ENCODE measurements at places on chromosomes 16 and 17.

DNA sequence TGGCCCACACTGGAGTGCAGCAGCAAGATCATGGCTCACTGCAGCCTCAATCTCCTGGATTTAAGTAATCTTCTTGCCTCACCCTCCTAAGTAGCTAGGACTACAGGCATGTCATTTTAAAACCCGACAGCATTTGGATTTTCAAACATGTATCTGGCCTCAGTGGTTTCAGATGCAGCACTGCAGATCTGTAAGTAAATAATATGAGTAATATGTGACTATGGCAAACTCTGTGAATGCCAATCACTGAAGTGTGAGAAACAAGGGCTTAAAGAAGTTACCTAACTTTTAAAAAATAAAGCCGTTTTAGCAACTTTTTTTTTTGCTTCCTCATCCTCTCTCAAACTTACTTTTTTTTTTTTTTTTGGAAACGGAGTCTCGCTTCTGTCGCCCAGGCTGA is 11.9 kb downstream of the CEP20 start:
- DNase-seq: peak; percentile 34

DNA sequence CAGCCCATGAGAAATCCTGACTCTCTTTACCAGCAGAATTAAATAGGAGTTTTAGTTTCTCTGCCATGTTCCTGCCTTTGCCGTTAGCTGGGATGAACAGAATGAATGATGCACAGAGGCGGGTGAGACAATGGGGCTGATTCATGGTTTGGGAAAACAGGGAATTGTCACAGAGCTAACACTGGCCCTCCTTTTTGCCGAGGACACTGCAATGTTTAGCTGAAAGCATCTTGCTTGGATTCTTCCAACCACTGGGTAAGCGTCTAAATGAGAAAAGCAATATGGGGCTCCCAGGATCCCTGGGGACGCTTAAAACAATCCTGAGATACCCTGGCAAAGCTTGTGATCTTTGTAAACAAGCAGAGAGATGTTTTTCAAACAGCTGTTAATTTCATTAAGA is 12.8 kb upstream of the PAFAH1B1 start:
- no peak for DNase-seq

DNA sequence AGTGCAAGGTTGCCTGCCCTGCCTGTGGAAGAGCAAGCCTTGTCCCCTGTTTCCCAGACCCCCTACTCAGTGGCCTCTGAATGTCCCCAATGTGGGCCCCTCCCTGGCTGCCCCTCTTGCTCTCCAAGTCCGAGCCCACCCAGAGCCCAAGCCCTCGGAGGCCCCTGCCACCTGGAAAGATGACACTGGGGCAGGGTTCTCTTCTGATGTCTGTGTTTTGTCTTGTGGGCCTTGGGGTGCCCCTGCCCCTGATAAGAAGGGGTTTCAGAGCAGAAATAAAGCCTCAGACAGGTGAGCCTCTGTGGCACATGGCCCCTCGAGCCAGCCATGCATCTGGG is 85.4 kb upstream of the CBX4 start:
- DNase-seq: no peak

- peak; percentile 91 for DNase-seq
Measured at GRCh38 chr16:14364386-14365199, 265.5 kb downstream of the PARN start.

- DNase-seq: peak; percentile 68
Measured at GRCh38 chr16:56513972-56514371, 5.9 kb downstream of the BBS2 start.

DNA sequence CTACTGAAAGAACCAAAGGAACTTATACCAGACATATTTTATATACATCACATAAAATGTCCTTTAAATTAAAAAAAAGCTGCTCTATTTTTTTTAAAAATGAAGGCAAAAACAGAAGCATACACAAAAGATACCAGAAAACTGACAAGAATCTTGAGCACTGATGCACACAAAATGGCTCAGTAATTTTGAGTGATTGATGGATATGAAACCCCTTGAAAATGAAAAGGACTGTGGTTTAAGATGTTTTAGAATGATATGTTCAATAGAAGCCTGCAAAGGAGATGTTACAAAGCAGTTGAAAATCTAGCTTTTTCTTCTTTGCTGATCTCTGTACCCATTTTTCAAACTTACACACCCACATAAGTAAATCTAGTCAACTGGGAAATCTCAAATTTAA is 2.7 kb downstream of the C16orf87 start:
- DNase-seq: no peak

GRCh38 chr17:18182978-18183333 is 672 bp upstream of the ALKBH5 start:
- DNase-seq: no peak

DNA sequence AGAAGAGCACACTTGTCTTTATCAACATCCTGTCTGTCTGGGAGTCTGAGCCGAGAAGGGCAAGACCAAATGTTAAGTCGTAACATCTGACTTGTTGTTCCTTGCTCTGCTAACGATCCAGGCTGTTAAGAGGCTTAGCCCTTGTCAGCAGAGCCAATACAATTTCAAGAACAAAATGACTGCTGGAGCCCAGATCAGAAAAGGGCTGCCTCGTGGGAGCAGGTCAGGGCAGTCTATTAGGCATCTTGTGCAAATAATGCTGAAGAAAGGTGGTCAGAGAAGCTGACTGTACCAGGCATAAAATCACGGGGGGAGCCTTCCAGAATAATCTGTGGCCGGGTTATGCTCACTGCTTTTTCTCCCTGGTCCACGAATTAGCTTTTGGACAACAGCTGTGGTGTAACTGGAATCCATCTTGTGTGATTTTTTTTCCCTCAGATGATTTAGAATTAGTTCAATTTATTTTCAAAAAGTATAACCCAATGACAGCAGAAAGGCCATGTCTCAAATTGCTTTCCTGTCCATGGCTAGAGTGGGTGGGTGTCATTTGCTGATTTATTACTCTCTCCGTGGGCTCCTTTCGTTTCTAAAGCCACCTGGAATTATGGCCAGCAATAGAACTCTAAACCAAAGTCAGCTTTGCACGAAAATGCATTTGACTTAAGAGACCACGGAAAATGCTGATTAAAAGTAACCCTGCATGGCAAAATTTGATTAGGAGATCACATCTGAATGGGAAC is 221.1 kb upstream of the HSBP1 start:
- no peak for DNase-seq

DNA sequence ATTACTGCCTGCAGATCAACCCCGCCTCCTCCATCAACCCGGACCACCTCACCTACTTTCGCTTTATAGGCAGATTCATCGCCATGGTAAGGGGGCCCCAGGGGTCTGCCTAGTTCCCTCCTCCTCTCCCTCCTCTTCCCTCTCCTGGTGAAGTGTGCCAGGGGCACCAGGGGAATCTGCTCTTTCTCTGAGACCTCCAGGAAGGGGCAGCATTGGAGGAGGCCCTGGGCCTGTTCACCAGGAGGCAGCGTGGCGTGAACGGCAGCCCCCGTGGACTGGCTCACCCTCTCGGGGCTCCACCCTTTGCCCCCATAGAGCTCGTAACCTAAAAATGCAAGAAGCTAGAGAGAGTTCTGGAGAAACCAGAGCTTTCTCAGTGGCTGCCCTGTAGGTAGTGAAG is 17.1 kb upstream of the CLEC18A start:
- no peak for DNase-seq

DNA sequence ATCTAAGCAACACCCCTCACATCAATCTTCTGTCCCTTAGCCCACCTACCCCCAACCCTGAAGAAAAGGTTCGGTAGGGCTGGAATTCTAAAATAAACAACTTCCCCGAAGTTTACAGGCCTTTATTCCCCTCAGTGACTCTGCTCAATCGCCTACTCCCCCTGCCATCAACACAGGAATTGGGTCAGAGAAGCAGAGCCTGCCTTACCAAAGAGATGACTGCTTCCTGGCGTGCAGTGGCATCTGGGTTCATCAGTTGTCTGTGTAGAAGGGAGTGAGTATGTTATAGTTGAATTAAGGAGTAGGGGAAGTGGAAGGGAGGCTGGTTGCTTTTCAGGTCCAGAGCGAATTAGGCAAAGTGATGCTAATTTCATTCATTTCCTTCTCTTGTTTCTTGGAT is 12.7 kb downstream of the HEATR9 start:
- no peak for DNase-seq

DNA sequence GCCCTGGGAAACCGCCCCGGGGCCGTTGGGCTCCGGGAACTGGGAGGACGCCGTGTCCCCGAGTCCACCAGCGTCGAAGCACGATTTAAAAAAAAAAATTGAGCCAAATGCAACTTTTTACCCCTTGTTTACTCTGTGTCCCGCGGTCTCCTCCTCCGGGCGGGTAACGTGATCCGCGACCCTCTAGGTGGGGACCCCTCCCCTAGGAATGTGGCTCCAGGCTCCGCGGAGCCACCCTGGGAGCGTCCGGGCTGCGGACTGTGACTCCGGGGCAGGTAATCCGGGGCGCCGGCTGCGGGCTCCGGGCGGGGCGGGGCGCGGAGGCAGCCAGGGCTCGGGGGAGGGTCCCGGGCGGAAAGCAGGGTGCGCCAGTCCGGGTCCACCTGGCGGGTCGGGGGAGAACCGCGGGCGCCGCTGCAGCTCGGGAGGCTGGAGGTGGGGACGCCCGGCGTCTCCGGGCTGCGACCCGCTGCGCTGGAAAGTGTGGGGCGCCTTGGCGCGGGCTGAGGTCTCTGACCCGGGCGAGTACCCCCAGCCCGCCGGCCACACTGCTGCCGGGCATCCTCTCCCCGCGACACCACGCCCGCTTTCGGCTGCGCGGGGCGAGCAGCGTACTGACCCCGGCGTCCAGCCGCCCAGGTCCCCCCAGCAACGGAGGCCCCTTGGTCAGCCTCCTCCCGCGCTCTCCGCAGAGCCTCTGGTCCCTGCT is 852 bp upstream of the HELZ start:
- peak; percentile 54 for DNase-seq

- DNase-seq: peak; percentile 62
Measured at GRCh38 chr17:58703137-58703915, 10.9 kb downstream of the RAD51C start.

DNA sequence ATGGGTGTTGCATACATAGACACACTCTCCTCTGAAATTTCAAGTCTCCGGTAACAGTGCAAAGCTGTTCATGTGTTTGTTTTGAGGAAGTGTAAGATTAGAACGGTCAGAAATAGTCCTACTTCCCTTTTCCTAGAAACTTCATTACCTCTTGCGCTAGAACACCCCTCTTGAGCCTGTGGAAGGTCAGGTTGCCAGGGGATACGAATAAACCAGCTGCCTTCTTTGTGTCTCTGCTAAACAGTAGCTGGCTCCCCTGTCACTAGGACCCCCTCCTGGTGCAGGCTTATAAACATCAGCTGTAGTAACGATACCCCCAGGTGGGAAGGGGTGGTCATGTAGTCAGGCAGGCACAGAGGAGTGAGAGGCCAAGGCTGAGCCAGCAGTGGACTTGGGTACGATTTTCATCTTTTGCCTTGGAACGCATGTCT is 113.4 kb upstream of the RCVRN start:
- DNase-seq: no peak

DNA sequence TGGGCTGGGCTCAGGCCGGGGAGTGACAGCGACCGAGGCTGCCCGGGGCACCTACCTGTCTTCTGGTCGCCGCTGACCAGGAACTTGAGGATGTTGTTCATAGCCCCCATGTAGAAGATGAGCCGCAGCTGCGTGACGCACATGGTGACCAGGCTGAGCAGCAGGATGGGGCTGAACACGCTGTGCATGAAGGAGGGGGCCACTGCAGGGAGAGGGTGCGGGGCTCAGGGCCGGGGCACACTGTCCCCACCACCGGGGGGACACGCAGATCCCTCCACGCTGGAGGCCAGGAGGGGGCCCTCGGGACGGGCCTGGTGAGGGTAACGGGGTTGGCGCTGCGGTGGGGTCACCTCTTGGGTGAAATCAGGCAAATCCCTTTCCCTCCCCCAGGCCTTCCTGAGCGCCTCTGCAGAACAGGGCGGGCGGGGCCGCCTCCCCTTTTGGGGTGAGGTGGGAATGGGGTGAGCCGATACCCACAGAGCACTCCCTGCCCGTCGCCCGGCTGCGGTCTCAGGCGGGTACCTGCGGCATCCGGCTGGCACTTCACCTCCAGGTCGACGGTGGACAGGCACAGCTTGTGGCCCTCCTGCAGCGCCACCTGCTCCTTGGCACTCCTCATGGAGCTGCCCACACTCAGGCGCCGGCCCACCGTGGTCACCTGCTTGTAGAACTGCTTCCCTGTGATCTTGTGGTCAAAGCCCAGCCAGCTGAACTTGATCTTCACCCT is 28.3 kb upstream of the PITPNA start:
- DNase-seq: no peak

GRCh38 chr17:20098314-20098713 is 89.2 kb downstream of the SPECC1 start:
- no peak for DNase-seq

GRCh38 chr16:86092586-86093480 is 193.9 kb downstream of the IRF8 start:
- DNase-seq: no peak

GRCh38 chr17:32570081-32570396 is 83.2 kb downstream of the CDK5R1 start:
- DNase-seq: no peak

DNA sequence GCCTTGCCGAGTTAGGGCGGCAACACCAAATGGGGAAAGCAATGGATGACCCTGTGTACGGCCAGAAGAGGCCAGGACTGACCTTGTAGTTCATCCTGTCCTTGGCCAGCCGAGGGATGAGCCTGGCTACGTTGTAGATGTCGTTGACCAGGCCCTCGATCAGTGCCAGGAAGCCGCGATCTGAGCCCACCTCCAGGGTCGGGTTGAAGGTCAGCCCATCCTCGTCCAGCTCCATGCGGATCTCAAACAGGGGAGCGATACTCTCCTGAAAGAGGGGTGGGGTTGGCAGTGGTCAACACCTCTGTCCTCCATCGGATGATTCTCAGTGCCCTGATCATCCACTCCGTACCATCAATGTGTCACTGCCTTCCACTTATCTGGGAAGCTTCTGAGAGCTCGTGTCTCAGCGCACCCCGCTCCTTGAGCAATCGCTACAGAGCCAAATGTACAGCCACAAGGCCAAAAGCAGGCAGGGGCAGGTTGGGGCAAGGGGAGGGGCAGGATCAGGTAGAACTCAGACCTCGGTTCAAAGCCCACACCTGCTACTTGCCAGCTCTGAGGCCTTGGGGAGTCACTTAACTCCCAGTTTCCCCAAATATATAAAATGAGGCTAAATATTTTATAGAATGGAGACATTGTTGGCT is 39.9 kb downstream of the DNAH17 start:
- no peak for DNase-seq

- DNase-seq: no peak
Measured at GRCh38 chr17:42414704-42415409, 8.2 kb downstream of the CAVIN1 start.

DNA sequence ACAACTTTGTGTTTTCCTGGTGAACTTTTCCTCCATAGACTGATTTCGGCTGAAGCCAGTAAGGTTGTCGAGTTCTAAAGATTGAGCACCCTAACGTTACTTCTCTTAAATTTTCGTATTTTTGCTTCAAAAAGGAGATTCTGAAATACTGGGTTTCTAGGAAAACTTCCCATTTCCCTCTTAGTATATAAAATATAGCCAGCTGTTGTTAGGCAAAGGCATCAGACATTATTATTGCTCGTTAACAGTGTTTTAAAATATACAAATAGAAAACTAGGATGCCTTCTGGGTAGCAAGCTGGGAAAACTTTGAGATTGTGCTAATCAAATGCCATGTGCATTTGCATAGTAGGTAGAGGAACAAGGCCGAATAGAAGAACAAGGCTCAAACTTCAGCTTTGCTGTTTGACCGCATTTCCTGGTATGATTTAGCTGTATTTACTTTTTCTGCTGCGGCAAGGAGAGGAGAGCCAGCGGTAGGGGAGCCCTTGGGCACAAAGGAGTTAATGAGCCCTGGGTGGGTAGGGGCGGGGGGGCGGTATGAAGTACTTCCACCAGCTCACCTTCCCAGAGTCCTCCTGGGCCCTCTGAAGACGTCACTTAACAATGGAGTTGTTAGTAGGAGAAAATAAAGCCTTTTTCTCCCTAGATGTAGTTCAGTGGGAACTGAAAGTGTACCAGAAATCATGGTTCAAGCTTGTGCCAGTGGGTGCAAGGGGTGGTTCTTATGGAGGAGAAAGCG is 151.9 kb downstream of the MSI2 start:
- peak; percentile 85 for DNase-seq

Data from astrocyte of the hippocampus (primary cell).